ENCODE measurements at places on chromosomes 2 and 18.

DNA sequence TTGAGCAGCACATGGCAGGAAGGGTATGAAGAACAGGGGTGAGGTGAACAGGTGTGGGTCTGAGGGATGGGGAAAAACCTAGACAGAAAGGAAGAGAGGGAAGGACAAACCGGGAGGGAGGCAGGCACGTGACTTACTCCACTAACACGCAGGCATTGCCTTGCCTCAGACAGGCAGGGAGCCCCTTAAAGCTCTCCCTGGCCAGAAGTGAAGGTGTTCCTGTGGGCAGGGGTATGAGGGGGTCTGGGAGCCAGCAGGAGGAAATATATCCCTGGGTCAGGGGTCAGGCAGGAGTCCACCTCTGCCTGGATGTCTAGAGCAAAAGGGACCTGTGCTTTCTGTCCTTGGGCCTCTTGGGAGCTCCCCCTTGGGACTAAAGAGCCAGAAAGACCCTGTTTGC lies 135.3 kb upstream of the EPAS1 start:
- no peak for DNase-seq

GRCh38 chr2:120927265-120927628 lies 191.6 kb downstream of the GLI2 start:
- DNase-seq = no peak

GRCh38 chr2:104856973-104857261 lies 3.0 kb downstream of the POU3F3 start:
- DNase-seq = no peak

GRCh38 chr2:70552501-70553333 lies 909 bp downstream of the TGFA start:
- DNase-seq = no peak

DNA sequence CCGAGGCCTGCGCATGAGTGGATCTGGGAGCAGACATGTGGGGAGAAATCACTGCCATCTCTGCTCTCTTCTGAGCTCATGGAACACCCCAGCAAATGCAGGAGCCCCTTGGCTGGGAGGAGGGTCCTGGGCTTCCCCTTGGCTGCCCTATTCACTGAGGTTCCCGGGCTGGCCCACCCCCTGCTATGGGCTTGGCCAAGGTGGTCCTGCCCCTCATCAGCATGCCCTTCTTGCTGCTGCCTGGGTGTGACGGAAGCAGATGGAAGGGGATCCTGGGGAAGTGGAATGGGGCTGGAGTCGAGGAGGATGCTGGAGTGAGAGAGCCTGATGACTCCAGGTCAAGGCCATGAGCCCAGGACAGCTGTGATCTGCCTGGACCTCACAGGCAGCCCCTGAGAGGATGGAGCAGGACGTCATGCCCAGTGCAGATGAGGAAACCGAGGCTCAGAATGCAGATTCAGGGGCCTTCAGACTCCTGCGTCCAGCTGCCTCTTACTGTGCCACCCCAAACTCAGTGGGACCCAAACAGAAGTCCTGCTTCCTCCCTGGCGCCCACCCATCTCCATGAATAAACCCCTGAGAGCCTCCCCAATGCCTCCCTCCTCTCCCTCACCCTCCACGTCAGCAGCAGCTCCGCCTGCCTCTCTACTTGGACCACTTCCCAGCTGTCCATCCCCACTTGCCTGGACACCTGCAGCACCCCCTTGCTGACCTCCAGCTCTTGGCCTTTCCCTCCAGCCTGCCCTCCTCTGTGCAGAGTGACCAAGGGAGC lies 4.0 kb downstream of the SNED1 start:
- no peak for DNase-seq

- no peak for DNase-seq
Observed at GRCh38 chr18:62486290-62486964, 36.4 kb upstream of the ZCCHC2 start.

GRCh38 chr2:135728064-135728743 lies 13.5 kb upstream of the UBXN4 start:
- DNase-seq = no peak

GRCh38 chr2:203209538-203209937 lies 29.3 kb upstream of the CYP20A1 start:
- DNase-seq = no peak

DNA sequence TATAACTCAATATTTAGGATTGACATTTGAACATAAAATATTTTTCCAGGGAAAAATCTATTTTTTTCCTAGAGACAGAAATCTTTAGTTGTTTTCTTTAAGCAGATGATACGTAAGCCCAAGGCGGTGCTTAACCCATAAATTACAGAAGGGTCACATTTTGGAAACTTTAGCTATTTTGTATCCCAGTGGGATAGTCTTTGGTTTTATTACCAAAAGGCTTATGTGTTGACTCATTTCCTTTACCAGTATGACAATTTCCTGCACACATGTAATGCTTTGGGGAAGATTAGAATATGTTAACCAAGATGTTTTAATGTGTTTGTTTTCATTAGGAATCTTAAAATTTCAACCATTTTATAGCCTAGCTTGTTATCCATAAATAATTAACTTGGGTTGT lies 24.8 kb downstream of the DYNC1I2 start:
- no peak for DNase-seq

DNA sequence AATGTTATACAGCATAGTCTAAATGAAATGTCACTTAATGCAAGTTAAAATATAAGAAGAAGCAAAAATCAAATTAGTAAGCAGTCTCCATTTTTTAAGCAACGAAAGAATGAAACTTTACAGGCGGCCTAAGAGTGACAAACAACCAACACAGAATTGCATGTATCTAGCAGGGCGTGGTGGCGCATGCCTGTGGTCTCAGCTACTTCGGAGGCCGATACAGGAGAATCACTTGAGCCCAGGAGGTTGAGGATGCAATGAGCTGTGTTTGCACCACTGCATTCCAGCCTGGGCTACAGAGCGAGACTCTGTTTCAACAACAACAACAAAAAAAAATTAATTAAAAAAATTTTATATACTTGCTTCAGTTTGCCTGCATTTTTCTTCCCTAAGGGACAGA lies 16.6 kb downstream of the RBMS1 start:
- DNase-seq = no peak

GRCh38 chr2:113376253-113376912 lies 61.1 kb upstream of the ZNG1B start:
- no peak for DNase-seq

GRCh38 chr2:189549449-189549832 lies 31.1 kb downstream of the SLC40A1 start:
- DNase-seq = no peak

DNA sequence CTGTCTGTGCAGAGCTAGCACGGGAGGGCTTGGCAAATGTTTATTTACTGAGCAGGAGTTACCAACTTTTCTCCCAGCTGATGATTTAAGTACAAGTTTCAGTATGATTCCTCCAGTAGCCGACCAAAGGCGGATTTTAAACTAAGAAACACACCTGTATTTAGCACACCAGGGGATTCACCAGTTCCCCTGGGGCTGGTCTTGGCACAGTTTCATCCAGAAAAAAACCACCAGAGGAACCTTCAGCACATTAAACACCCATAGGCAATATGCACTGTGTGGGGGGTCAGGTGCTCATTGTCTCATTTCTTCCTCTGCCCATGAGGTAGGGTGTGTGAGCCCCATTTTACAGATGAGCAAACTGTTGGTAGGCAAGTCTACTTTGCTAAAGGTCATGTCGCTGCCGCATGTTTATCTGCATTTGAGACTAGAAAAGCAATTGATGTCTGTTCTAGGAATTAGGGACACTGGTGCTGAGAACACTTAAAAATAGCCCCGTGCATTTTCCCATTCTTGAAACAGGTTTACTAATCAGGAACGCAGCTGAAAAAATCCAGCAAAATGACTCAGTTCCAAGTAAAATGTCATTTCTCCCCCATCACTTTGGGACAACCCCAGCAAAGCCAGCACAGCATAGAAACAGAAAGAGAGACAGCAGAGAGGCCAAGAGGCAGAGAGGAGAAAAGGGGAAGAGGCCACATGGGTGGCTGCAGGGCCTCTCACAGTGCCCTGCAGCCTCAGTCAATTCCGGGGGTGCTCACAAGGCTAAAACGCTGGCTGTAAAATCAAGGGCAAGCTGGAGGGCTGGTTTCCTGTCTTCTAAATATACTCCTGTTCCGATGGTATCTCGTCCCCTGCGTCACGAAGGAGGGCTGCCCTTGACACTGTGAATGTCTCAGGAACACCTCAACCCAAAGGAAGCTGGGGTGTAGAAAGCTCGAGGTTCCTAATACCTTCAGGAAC lies 166.8 kb upstream of the ID2 start:
- DNase-seq = peak; percentile 39

DNA sequence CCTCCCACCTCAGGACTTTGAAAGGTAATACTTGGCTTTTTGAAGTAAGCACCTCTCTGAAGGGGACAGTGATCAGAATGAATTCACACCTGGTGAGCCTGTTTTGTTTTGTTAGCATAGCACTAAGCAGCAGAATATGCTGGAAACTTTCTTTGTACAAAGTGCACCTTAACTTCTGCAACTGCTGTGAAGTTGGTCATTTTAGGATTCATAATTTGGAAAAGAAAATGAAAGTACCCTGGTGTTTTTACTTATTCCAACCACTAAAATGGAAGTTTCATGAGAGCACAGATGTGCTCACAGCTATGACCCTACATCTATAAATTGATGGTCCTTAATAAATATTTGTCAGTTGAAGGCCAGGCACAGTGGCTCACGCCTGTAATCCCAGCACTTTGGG lies 257.8 kb upstream of the STON1 start:
- no peak for DNase-seq

- no peak for DNase-seq
Observed at GRCh38 chr18:21273568-21273967, 31.5 kb downstream of the GREB1L start.

DNA sequence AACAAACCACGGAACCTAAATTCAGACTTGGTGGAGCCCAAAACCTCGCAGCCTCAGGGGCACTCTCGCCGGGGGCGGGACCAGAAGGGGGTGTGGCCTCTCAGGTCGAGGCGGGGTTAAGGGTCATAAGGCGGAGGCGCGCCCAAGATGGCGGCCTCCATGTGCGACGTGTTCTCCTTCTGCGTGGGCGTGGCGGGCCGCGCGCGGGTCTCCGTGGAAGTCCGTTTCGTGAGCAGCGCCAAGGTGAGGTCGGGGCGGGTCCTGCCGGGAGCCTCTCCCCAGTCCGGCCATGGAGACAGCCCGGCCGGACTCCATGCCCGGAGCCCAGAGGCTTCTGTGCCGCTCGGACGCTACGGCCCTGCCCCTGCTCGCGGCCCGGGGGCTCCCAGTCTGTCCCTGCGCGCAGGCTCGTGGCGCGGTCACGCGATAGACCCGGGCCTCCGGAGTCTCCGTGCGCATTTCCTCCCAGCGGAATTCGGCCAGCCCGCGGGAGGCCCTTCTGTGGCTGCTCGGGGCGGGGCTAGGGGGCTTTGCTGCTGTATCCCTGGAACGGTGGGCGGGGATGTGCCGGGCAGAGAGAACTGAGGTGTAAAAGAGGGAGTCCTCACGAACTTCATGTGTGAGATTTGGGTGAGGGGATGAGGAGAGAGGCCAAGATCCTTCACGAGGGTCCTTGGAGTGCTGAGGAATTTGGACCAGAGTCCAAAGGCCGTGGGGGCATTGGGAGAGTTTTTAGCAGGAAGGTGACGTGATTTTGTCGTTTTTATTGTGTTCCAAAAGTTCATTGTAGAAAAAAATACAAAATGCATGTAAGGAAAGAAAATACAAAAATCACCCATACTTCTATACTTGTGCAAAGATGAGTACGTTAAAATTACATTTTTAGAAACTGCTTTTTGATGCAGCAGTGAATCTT lies at the start of gene SMYD5:
SMYD5 (plus strand) TSS at position 126 of the 916 bp plus-strand sequence; CDS start at position 148, 22 bp downstream.
- peak; percentile 93 for DNase-seq

GRCh38 chr2:112993831-112994230 lies 11.4 kb upstream of the IL36A start:
- no peak for DNase-seq

DNA sequence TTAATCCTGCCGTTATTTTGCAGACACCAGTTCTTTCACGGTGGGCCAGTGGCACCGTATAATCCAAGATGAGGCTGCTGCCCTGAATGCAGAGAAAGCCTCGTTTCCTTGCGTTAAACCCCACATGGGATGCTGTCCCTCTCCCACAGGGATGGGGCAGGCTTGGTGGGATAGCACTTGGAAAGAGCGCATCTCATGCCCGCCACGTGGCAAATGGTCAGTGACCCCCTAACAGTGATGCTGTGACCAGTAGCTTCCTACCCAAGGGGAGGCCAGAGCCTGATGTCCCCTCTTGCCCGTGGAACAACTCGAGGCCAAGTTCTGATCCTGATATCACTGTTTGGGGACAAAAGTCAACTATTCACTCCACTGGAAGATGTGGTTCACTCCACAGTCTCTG lies 73.3 kb downstream of the RHOB start:
- DNase-seq = no peak

DNA sequence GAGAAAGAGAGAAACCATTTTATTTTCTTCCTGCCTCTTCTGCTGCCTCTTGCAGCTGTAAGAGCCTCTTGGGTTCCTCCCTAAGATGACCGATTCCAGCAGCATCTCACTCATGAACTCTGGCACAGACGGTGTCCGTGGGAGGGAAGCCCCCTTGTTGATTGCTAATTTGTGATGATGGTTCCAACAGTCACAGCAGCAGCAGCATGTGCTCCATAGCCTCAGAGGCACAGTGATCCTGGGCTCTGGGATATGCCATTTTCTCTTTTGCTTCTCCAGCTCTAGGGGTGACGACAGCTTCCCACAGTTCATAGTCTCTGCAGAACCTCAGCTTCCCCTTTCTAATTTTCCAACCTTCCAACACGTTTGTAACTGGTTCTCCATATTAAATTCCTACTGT lies 324.2 kb upstream of the HS6ST1 start:
- no peak for DNase-seq

DNA sequence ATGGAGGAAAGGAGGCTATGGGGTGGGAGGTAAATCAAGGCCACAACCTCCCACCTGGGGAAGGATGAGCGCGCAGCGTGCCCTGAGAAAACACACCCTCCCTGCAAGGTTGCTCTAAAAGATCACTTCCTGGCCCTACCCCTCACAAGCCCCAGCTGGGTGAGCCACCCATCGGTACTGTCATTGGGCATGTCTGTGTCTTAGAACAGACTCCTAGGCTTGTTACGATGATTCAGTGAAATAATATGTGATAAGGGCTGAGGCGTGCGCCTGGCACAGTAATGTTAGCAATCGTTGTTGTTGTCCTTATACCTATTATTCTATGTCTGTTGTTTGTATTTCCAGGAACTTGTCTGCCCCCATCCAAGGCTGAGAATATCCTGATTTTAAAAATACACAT lies 175.1 kb downstream of the ZFP36L2 start:
- no peak for DNase-seq

DNA sequence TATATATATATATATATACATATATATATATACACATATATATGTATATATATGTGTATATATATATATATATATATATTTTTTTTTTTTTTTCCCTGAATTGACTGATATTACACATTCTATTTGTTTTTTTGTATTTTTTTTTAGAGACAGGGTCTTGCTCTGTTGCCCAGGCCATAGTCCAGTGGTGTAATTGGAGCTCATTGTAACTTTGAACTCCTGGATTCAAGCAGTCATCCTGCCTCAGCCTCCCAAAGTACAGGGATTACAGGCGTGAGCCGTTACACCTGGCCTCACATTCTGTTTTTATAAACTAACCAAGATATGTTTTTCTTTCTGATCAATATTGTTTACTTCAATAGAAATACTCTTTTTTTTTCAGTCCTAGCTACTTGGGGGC lies 26.2 kb downstream of the NCAPH start:
- DNase-seq = no peak
